Activated CD4-positive, alpha-beta T cell treated with anti-CD3 and anti-CD28 coated beads, Interleukin-2, amount 10 ng/mL, durations not matched to agents 7 days and 5 days (primary cell): ENCODE measurements at places on chromosomes 4 and X. TPM values are rescaled to one million over a fixed set of nuclear protein-coding genes. Genes with fewer than 3 reads are reported as not detected.

GRCh38 chr4:8893227-8893623 is 21.6 kb upstream of the HMX1 start:
- DNase-seq, result no peak

- no peak for DNase-seq
Measured at GRCh38 chr4:7558436-7558835, 123.7 kb upstream of the PSAPL1 start.

GRCh38 chr4:143188136-143189088 is 3.7 kb downstream of the USP38 start:
- DNase-seq, result no peak

GRCh38 chr4:123299212-123299691 is 97.3 kb upstream of the SPRY1 start:
- DNase-seq, result no peak

SAGE1 gene
- total RNA-seq, result not detected

DNA sequence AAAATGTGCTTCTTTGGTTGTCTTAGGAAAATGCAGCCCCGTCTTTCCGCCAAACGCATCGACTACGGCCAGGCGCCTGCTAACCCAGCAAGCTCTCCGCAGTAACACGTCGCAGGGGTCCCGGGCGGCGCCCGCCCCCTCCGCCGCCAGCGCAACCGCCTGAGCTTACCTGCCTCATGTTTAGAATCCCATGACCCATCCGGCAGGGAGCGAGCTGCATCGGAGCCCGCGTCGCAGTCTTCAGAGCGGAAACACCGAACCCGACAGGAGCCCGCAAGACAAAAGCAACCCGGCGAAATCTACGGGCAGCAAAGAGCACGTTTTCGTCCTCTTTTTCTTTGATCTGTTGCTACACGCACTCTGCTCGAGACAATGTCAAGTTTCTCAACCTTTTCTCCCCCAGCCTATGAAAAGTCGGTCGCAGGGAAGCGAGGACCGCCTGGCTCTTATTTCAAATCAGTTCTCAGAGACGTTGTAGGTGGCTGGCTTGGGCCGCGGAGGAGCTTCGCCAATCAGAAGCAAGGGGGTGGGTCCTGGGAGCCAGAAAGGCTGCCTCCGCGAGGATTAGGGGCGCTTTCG is at the start of gene MID1:
Gene MID1 (minus strand): TSS at position 465 of the 579 bp plus-strand sequence. CDS start 53,038 bp downstream, outside the sequence.
- no peak for DNase-seq

GRCh38 chr4:177107288-177107921 is 202.3 kb upstream of the NEIL3 start:
- DNase-seq, result no peak
